ENCODE measurements at places on chromosomes 3 and 15.

DNA sequence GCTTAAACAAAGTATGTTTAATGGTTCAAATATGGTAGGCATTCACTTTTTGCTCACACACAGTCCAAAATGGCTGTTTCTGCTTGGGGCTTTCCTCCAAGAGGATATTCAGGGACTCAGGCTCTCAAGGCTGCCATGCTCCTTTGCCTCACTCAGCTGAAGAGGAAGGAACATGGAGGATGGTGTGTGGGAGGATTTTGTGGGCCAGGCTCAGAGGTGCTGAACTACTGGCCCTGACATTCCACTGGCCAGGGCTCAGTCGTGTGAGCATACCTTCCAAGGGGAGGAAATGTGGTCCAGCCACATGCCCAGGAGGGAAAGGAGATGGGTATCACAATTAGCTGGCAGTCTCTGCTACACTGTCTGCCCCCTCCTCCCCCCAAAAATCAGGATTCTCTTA is 8.7 kb downstream of the PXYLP1 start:
- DNase-seq = no peak

DNA sequence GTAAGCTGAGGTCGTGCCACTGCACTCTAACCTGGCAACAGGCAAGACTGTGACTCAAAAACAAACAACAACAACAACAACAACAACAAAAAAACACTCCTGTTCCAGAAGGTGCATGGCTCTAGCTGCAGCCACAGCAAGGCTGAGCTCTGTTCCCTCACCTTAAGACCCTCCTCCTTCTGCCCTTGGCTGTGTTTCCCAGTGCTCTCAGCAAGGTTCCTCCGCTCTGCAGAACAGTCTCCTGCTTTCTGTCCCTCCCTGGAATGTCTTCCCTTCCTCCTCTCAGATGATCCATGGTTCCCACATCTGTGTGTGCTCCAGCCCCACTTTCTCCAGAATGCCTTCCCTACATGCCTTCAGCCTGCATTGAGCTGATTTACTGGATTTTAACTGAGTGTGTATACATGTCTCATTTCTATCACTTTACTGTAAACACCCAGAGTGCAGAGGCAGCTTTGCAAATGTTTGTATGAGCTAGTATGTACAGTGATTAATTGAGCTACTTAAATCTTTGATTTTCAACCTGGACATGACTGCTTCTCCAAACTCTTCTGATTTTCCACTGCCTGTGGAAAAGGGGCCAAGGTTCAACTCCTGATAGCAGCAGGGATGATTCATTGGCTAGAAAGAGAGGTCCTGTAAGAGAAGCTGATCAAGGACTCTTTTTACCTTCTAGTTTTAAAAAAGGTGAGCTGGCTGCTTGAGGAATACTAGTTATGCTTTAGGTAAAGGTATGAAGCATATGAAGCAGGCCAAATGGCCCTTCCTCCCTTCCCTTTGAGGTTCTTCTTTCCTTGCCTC is 14.7 kb downstream of the ANKUB1 start:
- no peak for DNase-seq

- no peak for DNase-seq
Measured at GRCh38 chr15:76941636-76942035, 10.1 kb downstream of the RCN2 start.

DNA sequence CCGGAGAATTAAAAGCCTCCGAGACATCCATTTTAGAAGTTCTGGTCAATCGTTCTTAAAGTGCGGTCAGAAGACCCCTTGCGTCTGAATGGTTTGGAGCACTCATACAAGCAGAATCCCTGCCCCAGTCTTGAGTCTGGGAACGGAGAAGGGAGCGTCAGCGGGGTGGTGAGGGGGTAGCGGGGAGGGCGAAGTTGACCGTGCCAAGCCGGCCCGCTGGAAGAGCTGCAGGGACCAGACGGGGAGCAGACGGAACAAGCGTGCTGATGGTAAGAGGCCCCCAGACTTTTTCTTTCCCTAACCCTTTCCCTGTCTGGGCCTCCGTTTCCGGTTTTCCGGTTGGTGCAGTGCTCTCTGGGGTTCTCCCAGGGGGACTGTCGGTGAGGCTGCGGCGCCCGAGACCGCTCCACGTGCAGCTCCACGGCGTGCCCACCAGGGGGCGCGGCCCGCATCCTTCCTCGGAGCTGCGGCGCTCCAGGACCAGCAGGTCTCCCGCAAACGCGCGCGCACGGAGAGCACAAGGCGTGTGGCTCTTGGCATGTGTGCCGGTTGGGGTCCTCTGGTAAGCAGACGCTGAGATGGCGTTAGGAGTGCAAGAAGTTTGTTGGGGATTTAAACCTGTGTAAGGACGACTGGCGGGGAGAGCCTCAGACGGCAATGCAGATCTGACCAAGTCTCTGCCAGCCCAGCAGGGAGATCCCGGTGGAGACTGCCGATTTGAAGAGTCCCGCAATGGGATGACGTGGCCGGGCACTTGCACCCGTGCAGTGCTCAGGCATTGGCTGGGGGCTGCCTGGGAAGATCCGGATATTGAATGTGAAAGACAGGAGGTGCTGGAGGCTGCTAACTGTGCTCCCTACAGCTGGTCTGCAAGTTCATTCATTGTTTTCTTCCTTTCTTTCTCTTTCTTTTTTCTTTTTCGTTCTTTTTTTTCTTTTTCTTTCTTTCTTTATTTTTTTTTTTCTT is 19.2 kb upstream of the CORO2B start:
- DNase-seq = peak; percentile 29

DNA sequence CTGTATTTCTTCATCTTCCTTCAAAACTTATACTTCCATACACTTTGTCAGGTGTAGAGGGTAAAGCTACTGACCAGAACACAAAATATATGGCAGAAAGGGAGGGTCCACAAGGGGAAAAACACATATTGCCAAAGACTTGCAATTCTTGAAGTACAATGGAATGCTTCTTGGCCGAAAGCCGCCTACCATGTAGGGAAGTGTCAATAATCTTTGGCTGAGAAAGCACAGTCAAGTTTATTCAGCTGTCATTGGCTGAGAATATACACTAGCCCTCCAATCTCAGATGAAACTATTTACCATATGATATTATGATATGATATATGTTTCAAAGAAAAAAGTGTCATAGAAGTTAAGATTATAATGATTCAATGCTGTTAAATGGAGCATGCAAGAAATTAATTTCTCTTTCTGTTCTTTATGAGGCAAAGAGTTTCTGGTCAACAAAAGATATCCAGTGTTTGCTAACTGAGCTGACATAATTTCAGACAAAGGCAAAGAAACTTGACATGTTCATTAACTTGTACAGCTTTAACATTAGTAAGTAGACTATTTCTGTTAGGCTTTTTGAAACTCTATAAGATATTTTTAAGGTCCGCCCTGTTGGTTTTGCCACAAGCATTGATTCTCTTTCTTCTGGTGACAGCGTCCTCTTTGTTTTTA is 89.0 kb upstream of the LPP start:
- DNase-seq = no peak

GRCh38 chr3:62870321-62870720 is 4.9 kb downstream of the CADPS start:
- DNase-seq = no peak

DNA sequence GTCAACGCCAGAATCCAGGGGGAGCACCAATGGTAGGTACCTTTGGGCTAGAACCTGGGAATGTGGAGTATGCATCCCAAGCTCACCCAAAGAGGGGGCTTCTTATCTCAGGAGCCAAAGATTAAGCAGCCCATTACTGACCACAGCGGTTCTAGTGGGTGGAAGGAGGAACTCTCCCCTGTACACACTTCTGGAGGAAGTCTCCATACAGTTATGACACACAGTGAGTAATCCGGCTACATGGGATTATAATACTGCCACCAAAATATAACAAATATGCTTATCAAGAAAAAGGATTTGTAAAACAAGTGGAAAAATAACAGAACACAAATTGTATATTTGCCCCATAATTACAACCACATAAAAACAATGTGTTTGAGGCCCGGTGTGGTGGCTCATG is 8.4 kb downstream of the MYO1E start:
- DNase-seq = no peak

- DNase-seq = no peak
Measured at GRCh38 chr3:104892044-104892443, 474.7 kb upstream of the ALCAM start.

GRCh38 chr3:10310578-10310977 is 10.3 kb downstream of the SEC13 start:
- no peak for DNase-seq

DNA sequence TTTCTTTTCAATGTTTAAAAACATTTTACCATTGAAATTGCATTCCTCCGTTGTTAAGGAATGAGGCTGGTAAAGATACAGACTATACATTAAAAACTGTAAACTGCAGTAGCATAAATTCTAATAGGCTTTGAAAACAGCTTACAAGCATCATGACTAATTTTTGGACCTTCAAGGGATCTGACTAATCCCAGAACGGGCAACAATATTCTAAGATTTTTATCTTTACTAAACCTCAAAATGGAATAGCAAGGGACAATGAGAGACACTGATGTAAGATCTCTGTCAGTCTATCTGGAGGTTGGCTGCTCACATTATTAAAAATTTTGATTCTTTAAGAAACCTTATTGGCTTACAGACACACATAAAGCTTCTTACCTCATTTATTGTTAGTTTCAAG is 74.7 kb downstream of the BTD start:
- DNase-seq = no peak

GRCh38 chr3:196193133-196193735 is 18.0 kb downstream of the ZDHHC19 start:
- no peak for DNase-seq

DNA sequence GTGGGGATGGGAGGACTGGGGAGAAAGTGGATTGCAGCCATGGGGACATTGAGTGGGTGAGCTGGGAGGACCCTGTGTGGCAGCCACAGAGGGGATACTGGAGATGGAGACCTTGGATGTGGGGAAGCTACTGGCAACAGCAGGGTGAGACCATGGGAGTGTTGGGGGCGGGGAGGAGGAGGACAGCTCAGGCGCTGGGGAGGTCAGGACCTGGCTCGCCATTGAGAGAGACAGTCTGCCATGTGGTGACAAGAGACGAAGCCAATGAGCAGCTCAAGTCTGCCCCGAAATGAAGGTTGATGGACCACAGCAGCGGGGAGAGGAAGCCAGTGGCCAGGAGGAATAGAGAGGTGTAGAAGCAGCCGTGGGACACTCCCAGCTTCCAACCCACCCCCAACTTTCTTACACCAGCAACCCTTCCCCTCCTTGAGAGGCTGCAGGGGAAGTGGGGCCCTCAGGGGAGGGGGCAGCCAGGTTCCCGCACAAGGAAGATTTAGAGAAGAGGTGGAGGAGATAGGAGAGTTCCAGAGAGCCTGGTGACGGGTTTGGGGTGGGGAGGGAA is 118.1 kb downstream of the ASB7 start:
- no peak for DNase-seq

GRCh38 chr3:49461443-49462171 is 8.5 kb upstream of the DAG1 start:
- DNase-seq = no peak

DNA sequence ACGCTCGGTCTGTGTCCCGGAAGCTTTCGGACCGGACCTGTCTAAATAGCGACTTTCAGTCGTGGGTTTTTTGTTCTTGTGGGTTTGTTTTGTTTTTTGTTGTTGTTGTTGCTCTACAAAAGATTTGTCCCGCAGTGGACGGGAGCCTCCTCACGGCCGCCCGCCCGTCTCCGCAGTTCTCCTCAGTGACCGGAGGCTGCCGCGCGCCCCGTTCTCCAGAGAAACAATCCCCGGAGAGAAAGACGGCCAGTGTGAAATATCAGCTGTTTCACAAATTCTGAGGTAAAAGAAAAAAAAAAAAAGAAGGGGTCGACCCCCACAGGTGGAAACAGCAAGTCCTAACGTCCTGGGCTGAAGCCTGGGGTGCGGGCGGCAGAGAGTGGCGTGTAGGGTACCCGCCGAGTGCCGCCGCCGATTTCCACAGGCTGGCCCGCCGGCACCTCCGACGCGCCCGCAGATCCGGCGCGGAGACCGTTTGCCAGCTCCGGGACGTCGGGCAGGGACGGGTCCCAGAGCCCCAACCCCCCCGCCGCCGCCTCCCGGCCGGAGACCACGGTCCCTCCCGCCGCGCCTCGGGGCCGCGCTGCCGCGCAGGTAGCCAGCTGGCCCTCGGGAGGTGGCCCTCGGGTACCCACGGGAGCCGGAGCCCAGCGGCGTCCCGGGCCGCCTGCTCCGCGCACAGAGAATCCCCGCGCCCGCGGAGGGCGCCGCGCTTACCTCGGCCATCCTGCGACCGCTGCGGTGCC is 478 bp downstream of the BNC1 start:
- no peak for DNase-seq

- no peak for DNase-seq
Measured at GRCh38 chr3:33115024-33115768, 1.4 kb downstream of the CRTAP start.

DNA sequence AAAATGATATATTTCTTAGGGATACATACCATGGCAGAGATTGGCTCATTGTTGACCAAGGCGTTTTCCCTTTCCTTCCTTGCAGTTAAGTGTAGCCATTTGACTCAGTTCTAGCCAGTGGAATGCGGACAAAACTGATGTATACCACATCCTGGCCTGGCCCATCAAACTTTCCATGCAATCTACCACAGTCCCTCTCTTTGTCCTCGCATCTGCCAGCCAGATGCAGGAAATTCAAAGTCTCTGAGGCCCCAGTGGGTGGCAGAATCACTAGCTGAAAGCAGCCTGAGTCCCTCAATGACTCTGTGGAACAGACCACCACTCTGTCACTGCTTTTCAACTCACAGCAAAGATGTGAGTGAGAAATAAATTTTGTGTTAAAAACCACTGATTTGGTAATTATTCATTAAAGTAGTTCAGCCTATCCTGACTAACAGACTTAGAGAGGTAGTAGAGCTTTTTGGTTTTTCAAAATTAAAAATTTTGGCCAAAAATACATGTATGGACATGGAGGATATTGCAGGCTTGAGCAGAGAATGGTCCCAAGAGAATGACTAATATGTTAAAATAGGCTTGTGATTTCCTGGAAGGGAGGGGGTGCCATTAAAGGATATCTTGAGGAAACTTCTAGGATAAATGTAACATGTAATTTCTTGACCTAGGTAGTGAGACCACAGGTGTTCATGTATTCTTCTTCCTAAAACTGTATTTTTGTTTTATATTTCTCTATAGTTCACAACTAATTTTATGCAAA is 10.9 kb downstream of the LRRFIP2 start:
- DNase-seq = no peak

DNA sequence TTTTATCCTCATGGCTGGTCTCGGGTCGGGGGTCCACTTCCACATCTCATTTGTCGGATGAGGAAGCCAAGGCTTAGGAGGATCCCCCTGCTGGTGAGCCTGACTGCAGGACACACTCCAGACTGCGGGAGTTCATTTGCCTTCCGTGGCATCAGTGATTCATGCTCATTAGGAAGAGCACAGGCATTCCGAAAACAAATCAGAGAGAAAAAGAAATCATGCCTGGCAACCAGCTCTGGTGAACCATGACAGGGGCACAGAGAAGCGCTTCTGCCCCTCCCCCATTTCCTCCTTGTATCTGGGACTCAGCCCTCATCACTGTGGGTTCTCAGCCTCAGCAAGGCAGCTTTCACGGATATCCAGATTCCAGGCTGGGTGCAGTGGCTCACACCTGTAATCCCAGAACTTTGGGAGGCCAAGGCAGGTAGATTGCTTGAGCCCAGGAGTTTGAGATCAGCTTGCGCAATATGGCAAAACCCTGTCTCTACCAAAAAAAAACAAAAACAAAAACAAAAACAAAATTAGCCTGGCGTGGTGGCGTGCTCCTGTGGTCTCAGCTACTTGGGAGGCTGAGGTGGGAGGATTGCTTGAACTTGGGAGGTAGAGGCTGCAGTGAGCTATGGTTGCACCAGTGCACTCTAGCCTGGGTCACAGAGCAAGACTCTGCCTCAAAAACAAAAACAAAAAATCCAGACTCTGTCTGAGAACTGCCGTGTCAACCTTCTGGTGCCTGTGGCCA is 28.4 kb downstream of the IRAK2 start:
- DNase-seq = no peak

Data from NCI-H748 treated with DMSO at 0.1 percent for 48 hours (cell line).